Fibroblast of pulmonary artery (primary cell): ENCODE measurements at places on chromosomes 6 and 20.

GRCh38 chr6:100662264-100662663 lies 197.5 kb upstream of the SIM1 start:
- DNase-seq, result no peak

DNA sequence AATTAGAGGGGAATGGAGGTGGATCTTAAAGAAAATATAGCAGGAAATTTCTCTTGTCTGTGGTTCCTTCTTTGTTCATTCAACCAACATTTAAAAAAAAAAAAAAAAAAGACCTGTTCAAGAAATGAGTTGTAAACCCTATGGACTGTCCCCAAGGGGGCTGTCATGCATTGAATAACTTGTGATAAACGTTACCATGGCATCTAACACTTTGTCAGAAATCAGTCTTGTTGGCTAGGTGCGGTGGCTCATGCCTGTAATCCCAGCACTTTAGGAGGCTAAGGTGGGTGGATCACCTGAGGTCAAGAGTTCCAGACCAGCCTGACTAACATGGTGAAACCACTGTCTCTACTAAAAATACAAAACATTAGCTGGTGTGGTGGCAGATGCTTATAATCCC lies 381.7 kb downstream of the BCKDHB start:
- DNase-seq, result no peak

DNA sequence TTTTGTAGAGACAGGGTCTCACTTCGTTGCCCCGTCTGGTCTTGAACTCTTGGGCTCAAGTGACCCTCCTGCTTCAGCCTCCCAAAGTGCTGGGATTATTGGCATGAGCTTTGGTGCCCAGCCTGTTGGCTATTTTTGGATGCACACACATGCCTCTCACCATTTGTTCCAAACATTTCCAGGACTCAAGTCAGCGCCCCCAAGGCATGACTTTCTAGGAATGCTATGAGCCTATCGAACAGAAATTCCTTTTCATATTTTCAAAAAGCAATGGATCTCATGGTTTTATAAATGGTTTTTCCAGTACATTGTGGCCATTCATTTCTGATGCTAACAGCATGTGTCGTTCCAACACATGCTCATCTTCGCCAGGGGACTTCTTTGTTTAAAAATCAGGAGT lies 119.3 kb upstream of the NAA20 start:
- DNase-seq, result no peak

DNA sequence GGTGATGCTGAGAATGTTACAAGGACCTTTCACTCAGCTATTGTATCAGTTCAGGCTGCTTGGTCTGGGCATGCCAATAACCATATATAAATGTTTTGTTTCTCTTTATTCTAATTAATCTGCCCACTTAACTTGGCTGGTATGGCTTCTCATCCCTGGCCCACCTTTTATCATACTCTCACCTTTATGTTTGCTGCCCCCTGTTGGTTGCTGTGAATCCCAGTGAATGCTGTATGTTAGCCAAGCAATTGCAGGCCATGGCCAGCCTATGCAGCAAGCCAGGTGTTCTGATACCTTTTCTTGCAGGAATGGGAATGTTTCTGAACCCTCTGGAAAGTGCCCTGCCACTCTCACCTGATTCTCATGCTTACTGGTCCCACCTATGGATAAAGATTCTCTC lies 54.6 kb downstream of the PCSK2 start:
- DNase-seq, result no peak

GRCh38 chr6:156593893-156594292 lies 183.3 kb upstream of the ARID1B start:
- no peak for DNase-seq

DNA sequence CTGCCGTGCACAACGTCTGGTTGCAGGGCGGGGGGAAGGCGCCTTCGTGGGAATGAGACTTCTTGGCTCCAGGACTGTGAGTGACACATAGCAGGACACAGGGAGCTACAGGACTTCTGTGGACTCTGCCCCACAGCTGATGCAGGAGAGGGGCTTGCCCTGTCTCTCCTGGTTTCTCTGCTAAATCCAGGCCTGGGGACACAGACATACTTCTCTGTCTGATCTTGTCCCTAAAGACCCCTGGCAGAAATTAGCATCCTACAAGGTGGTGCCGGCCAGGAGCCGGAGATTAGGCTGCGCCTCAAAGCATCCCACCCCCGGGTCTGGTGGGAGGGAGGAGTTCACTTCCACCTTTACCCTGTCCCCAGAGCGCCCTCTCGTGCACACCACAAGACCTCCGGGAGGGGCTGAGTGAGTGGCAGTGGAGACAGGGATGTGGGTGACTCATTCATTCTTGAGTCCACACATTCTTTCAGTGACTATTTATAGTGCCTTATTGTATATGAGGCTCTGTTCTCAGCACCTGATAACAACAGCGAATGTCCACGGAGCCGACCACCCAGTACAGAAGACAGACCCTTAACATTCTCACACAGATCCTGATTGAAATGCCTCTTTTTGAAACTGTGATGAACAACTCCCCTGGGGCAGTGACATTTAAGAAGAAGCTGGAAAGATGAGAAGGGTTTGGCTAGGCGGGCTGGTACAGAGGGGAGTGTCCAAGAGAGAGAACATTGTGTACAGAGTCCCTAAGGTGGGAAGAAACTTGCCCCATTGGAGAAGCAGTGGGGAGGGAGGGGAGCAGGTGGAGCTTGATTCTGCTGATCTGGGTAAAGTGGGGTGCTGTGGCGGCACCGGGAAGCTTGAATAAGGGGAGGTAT lies 39.0 kb downstream of the GMPR start:
- peak; percentile 89 for DNase-seq

GRCh38 chr6:166542580-166542912 lies 43.9 kb downstream of the RAMACL start:
- no peak for DNase-seq

GRCh38 chr6:69994251-69994650 lies 127.9 kb downstream of the COL19A1 start:
- DNase-seq, result no peak

- DNase-seq, result peak; percentile 83
These were observed 61.6 kb downstream of the RAB44 start for GRCh38 chr6:36759148-36759759.

DNA sequence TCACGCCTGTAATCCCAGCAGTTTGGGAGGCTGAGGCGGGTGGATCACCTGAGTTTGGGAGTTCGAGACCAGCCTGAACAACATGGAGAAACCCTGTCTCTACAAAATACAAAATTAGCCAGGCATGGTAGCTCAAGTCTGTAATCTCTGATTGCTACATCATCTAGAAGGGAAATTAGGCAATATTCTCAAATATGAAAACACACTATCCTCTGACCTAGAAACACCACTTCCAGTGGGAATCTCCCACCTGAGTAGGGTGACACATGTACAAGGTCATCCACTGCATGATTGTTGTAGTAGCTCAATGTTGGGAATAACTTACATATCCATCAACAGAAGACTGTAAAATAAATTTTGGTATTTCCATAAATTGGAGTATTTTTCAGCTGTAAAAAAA lies 19.1 kb upstream of the SIRPD start:
- DNase-seq, result no peak

DNA sequence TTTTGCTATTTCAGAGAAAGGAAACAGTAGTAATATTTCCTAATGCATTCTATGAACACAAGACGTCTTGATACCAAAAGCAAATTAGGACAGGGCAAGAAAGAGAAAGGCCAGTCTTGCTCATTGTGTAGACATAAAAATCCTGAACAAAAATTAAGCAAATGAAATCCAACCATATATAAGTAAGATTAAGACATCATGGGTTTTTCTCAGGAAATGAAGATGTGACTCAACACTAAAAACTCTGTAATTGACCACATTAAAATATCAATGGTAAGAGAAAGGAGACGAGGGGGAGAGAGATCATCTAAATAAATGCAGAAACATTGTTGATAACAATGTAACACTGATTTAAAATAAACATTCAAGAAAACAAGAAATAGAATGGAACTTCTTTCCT lies 205.4 kb downstream of the SOD2 start:
- peak; percentile 27 for DNase-seq

- no peak for DNase-seq
These were observed 42.6 kb downstream of the UQCC2 start for GRCh38 chr6:33668914-33669313.

GRCh38 chr6:111866857-111867256 lies 6.4 kb downstream of the FYN start:
- no peak for DNase-seq

GRCh38 chr6:148709577-148709976 lies 37.3 kb upstream of the UST start:
- no peak for DNase-seq

DNA sequence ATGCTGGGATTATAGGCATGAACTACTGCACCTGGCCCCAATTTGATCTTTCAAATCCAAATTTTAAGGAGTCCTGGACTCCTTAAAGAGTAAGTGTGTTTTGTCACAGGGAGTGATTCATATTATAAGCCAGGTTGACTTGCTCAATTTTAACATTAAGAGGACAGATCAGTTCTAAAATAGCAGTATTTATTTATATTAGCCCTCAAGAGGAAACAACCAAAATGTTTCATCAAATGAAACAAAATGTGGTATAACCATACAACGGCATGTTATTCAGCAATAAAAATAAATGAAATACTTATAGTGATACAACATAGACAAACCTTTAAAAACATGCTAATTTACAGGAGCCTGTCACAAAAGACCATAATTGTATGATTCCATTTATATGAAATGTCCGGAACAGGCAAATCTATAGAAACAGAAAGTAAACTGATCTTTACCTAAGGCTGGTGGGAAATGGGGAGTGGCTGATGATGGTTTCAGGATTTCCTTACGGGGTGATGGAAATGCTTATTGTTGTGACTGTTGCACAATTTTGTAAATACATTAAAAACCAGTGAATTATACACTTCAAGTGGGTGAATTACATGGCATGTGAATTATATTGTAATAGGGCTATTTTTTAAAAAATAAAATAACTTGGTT lies 637.4 kb downstream of the MMUT start:
- peak; percentile 53 for DNase-seq

- peak; percentile 33 for DNase-seq
These were observed 59.7 kb upstream of the SAMD3 start for GRCh38 chr6:130282234-130282995.

- peak; percentile 24 for DNase-seq
These were observed 512 bp downstream of the TAP1 start for GRCh38 chr6:32852844-32853540.

GRCh38 chr6:106751501-106752252 lies 122.3 kb downstream of the QRSL1 start:
- DNase-seq, result no peak

GRCh38 chr6:170291271-170292110 lies 613 bp upstream of the DLL1 start:
- DNase-seq, result no peak

GRCh38 chr6:108592371-108593337 lies 31.9 kb downstream of the FOXO3 start:
- DNase-seq, result peak; percentile 46

GRCh38 chr6:47438481-47439347 lies 38.9 kb upstream of the CD2AP start:
- no peak for DNase-seq

DNA sequence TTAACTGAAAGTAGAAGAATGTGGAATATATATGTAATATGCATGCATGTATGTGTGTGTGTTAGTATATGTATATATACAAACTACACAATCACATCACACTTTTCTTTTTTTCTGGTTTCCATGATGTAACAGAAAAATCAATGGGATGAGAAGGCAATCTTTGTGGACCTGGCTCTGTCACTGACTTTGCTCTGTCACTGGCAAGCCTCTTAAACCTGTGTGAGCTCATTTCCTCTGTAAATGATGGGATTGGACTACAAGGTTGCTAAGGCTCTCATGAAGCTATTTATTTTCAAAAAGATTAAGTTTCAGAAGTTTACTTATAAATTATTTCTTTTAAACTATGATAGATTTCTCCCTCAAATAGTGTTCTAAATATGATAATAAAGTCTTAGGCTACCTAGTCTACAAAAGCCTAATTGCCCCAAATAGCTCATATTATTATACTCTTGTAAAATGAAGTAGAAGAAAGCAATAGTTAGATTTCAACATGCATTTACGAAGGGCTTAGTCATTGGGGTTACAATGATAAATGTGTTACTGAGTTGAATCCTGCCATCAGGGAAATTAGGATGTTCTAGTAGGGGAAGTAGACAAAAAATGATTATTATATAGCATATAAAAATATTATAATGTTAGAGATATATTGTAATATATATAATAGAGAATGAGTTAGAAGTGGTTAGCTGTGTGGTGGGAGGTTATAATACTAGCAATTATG lies 129.3 kb downstream of the AFG1L start:
- no peak for DNase-seq

GRCh38 chr6:6969761-6970223 lies 138.0 kb upstream of the RREB1 start:
- no peak for DNase-seq

DNA sequence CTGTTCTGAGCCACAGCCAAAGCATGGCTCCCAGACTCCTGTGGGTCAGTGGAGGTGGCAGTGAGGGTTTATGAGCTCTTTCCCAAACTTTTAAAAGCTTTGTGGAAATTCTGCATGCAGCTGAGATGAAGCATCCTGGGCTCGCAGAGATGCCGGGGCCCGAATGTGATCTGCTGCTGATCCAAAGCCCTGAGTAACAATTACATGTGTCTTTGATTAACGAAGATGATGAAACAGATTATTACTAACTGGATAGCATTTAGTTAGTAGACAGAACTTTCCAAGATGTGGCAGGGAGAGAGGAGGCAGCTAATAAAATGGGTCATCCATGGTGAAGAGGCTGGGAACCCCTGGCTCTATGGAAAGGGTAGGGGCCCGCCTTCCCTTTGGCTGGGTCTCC lies 43.9 kb upstream of the MDFI start:
- DNase-seq, result no peak

DNA sequence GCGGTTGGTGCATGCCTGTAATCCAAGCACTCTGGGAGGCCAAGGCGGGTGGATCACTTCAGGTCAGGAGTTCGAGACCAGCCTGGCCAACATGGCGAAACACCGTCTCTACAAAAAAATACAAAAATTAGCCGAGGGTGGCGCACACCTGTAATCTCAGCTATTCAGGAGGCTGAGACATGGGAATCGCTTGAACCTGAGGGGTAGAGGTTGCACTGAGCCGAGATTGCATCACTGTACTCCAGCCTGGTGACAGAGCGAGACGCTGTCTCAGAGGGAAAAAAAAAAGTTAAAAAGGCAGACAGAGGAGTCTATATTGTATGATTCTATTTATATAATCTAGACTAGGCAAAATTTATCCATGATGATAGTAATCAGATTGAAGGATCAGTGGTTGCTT lies 27.3 kb upstream of the PLCG1 start:
- no peak for DNase-seq

GRCh38 chr6:84718038-84718955 lies 46.1 kb downstream of the TBX18 start:
- peak; percentile 65 for DNase-seq

DNA sequence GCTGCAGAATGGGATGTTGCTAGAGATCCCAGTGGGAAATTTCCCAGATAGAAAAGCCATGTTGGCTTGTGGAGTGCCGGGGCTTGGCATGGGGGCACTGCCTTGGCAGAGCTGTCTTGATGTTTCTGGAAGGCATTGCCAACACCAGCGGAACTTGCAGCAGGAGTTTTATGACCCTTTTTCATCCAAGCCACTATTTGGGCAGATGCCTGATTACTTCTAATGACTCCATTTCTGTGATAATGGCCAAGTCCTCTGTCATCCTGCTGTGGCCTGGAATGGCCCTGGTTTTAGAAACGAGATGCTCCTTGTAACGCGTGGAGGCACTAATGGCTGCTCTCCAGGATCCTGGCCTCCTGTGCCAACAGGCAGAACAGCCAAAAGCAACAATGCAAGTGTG lies 229.0 kb downstream of the ZNF217 start:
- no peak for DNase-seq

- DNase-seq, result no peak
These were observed 58.8 kb downstream of the GNAS start for GRCh38 chr20:58911309-58911708.
